ENCODE measurements at places on chromosomes 1 and 21.
A peak's percentile ranks its signal among the peaks of the same experiment; 100 is the strongest.

DNA sequence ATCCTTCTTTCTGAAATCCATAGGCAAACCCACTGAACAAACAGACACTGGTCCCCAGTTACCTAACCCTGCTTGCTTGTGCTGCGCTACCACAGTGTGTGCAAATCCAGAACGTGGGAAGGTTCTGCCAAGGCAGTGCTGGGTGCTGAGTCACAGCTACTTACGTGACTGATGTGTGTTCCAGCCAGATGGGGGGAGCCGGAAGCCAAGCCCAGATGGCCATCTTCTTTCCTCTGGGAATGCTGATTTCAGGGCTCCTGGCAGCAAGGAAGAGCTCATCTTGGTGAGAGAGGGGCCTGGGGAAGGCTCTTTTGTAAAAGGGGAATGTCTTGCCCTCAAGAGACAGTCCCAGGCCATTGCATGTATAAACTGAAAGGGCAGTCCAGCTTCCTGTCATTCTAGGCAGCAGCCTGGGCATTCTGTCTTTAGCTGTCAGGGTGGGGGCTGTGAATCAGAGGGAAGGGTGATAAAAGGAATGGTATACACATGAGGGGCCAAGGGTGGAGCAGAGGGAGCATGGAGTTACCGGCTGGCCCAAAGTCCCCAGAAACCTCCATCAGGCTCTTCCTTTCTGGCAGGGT is 54.1 kb downstream of the CD46 start:
- peak; percentile 94 for DNase-seq

DNA sequence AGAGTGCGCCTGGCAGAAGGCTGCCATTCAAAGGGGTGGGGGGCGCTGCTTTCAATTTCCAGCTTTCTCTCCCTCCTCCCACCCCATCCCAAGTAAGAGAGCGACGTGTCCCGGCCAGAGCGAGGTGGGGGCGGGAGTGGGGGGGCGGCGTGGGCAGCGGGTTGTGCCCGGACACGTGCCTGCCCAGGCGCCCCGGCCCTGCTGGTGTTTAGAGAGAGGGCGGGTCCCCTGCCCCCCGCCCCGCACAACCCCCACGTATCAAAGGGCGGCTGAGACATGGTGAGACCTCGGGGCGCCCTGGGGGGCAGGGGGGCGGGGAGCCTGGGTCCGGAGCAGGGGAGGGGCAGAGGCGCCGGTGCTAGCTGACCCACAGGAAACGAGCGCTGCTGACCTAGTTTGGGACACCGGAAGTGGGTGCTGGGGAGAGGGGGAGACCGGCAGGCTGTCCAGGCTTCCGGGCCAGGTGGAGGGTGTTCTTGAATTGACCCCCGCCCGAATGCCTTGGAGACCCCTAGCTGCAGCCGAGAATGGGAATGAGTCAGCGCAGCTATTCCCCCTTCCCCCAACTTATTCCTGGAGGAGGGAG is 1.3 kb downstream of the ZBTB7B start:
- DNase-seq = peak; percentile 32

DNA sequence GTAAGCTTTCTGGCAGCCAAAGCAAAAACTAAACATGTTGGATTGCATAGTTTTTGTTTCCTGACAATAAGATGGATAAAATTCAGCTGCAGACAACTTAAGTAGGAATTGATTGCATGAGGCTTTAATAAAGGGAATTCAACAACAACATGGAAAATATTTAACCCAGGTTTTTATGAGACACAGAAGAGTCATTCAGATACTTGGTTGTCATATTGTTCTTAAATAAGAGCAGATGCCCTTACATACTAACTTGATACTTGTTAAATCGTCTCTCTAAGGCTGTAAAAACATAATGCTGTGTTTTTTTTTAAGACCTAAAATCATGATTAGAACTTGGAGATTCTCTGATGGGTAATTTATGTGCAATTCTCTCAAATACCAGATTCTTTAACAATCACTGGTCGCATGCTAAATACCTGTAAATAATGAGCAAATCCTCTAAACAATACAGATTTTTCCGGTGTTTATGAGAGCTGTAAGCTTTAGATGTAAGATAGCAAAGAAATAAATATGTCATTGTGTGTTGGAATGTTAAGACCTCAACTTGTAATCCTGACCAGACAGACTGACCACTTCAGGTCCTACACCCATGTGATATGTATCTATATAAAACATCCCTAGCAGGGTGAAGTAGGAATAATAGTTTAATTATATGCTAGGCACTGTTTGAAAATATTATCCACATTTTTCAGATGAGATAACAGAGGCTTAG is 37.8 kb upstream of the CD34 start:
- no peak for DNase-seq

DNA sequence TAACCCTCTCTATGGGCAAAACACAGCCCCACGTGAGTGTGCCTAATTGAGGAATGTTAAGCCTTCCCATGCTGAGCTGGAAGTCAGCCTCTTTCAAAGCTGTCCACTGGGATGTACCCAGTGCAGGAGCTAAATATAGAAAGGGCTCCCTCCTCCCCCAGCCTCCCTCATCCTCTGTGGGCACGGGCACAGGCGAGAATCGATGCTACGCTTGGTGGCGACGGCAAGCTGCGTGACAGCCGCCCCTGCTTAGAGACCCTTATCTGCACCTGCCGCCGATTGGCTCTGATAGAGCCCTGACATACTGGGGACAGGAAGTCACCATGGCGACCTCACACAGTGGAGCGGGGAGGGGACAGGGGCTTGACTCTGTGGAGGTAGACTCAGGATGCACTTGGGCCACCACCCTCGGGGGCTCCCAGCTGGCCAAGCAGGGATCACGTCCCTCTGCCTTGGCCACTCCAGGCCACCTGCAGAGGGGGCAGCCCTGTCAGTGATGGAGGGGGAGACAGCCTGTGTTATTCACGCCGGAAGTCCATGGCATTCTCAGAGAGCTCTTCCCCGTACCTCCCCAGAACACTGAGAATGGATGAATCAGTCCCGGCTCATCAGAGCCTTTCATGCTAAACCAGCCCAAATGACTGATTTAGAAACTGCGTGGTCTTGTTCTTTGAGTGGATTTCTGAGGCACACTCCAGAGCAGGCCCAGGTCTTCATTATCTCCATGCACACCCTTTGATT is 84.8 kb downstream of the KCND3 start:
- DNase-seq = peak; percentile 17

DNA sequence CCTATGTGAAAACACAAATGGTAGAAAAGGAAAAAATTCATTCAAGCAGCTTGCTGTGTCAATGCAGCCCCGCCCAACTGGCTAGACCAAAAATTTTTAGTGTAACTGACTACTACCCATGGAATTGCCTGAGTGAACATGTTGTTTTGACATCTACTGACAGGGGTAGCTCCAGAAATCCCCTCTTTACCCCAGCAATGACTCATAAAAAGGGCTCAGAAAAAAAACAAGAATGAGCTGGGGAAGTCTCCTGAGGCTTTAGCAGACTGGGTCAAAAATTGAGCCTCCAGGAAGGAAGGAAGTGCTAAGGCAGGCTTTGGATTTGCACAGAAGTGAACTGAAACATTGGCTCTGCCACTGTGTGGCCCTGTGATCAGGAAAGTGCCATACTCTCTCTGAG is 24.4 kb upstream of the FGGY start:
- DNase-seq = peak; percentile 49

GRCh38 chr1:17516303-17517214 is 22.9 kb upstream of the ARHGEF10L start:
- no peak for DNase-seq

GRCh38 chr1:242788771-242789170 is 264.3 kb upstream of the PLD5 start:
- DNase-seq = no peak

GRCh38 chr1:205849619-205850355 is at the start of gene PM20D1:
PM20D1 (minus strand) TSS chr1:205850132; CDS start chr1:205850072, 60 bp downstream.
- DNase-seq = peak; percentile 87

GRCh38 chr1:90387805-90388204 is 329.3 kb downstream of the BARHL2 start:
- DNase-seq = no peak

DNA sequence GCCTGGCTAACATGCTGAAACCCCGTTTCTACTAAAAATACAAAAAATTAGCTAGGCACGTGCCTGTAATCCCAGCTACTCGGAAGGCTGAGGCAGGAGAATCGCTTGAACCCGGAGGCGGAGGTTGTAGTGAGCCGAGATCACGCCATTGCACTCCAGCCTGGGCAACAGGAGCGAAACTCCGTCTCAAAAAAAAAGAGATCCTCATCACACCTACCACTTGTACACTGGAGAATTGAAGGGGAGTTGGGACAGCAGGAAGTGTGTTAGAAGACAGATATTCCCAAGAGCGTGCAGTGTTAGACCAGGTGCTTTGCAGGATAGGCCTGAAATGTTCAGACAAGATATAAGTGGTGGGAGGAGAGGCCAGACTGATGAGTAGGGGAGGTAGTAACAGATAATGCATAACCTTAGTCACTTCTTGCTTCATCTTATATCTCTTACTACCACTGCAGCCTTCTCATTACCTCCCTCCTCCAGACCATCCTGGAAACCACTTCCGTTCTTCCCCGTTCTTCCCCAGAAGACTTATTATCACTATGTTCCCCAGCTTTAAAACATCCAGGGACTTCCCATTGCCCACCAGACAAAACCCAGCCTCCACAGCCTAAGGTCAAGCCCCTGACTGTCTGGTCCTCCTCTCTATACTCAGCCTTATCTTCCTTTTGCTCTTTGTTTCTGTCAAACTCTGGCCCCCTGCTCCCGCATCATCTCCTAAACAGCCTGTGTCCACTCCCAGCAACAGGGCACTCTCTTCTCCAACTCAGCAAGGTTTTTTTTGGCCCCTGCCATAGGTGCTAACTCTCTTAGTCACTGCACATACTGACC is 21.3 kb downstream of the FAM20B start:
- no peak for DNase-seq

- no peak for DNase-seq
These were observed 103.2 kb downstream of the PKN2 start for GRCh38 chr1:88787023-88787903.

- DNase-seq = no peak
These were observed 21.1 kb upstream of the ADGRB2 start for GRCh38 chr1:31785020-31785946.

DNA sequence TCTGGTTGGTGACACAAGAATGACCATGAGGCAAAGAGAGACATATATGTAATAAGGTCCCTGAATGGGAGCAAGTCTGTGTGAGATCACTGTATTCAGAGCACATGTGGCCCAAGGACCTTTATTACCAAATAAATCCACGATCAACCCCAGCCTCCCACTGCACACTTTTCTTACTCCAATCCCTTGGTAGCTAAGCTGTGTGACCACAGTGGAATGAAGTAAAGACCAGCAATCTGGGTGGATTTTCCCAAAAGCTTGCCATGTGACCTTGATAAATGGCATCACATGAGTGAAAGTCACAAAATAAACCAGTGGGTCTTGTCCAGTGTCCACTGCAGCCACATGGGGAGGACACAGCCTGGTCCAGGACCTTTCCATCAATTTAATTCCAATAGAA is 36.7 kb upstream of the TLR5 start:
- no peak for DNase-seq

DNA sequence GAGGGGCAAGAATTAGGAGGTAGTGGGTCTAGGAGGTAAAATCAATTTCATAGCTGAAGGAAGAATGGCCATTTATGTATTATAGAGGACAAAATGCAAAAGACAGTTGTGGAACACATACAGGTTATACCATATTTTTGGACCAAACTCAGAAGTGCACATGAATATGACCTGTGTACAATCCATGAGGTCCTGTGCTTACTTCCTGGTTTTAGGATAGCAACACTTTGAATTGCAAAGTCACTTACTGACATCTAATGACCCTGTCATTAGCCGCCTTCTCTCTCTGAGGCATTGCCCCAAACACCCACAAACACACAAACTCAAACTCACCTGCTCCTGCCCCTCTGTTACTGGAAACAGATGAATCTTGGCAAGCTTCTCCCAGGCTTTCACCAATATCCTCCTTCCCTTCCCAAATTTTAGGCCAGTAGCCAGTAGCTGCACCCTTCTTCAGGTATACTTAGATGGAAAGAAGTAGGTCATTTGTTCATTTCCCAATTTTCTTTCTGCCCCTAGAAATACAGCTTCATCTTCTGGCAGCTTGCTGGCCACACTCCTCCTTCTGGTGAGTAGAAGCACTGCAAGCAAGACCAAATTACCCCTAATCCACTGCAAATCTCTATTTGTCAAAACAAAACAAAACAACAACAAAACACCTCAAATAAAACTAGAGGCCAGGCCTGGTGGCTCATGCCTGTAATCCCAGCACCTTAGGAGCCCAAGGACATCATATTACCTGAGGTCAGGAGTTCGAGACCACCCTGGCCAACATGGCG is 13.7 kb upstream of the RPL5 start:
- peak; percentile 60 for DNase-seq

GRCh38 chr1:116062201-116062600 is 49.0 kb upstream of the MAB21L3 start:
- no peak for DNase-seq

GRCh38 chr1:216814576-216815259 is 91.5 kb upstream of the ESRRG start:
- no peak for DNase-seq

DNA sequence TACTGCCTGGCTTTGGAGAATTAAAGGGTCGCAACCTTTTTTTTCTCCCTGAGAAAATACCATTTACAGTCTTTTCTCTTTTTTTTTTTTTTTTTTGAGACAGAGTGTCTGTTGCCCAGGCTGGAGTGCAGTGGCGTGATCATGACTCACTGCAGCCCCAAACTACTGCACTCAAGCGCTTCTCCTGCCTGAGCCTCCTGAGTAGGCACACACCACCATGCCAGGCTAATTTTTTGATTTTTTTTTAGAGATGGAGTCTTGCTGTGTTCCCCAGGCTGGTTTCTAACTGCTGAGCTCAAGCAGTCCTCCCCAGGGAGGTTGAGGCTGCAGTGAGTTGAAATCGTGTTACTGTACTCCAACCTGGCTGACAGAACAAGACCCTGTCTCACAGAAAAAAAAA is 24.6 kb downstream of the UBE4B start:
- no peak for DNase-seq

DNA sequence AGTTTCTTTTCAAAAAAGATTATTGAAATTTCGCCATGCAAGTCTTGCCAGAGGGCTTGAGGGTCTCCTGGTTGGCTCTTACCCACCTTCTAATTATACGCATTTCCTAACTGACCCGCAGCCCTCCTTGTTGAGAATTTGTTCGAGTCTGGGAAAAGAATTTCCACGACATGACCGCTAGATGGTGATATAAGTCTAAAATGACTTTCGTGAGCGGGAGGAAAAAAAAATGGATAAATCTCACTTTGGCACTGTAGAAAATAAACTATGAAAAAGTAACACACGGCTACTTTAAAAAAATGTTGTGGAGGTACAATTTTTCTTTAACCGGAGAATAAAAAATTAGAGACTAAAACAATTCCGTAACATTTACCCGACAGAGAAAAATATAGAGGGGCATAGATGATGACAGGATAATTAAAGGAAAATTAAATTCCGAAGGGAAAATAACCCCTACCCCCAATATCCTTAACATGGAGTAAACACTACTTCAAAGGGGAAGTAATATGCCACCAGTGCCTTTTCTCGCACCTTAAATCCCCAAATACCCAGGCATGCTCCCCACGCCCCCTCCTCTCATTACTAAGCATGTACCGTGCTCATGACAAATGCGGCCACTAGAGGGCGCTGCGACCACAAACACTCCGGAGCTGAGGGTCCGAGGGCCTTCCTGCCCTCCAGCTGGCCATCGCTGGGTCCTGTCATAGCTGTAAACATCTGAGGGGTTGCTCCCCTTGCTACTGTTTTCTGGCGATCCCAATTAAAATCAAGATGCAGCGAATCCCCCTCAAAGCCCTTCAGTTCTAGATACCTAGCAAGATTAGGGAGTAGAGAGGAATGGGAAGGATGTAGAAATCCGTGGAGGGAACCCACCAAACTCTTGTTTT is 266.9 kb downstream of the ASTN1 start:
- DNase-seq = peak; percentile 80

All from AG08395 (cell line).